Type B pancreatic cell (in vitro differentiated cells): ENCODE measurements at places on chromosomes 2 and 18.

DNA sequence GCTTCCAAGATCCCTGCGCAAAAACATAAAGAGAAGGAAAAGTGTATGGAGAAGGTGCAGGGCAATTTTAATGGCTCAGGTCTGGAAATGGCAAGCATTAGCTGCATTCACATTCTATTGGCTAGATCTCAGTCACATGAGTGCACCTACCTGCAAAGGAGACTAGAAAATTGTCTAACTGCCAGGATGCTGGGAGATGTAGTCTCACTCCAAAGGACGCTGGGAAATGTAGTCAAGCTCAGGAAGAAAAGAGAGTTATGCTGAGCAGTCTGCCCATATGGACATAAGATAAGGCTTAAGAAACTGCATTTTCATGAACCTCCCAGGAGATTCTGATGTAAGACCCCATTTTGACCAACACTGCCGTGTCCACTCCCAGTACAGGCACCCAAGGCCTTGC lies 9.5 kb upstream of the KLHL29 start:
- DNase-seq = no peak

DNA sequence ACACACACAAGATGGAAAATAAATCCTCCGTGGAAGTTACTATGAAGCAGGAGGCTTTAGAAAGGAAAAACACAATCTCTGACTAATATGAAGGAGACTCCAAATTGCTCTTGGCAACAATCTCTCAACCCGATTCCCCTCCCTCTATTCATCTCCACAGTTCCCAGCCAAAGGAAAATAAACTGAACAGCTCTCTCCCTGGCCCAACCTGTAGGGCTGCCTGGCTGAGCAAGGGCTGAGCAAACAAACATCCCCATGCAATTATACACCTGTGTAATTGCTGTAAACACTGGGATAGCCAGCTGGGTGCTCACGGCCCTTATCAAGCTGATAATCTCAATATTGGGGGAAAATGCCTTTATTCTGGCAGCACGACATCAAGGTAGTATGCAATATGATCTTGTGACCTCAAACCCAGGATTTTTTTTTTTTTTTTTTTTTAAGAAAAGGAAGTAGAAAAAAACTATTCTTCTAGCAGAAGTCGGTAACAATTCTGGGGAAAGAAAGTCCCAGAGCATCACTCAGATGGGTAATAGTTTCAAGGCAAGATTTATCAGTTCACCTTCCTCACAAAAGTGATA lies 203.3 kb upstream of the SMAD2 start:
- no peak for DNase-seq

- no peak for DNase-seq
Measured at GRCh38 chr2:138665937-138666336, 114.3 kb downstream of the NXPH2 start.

DNA sequence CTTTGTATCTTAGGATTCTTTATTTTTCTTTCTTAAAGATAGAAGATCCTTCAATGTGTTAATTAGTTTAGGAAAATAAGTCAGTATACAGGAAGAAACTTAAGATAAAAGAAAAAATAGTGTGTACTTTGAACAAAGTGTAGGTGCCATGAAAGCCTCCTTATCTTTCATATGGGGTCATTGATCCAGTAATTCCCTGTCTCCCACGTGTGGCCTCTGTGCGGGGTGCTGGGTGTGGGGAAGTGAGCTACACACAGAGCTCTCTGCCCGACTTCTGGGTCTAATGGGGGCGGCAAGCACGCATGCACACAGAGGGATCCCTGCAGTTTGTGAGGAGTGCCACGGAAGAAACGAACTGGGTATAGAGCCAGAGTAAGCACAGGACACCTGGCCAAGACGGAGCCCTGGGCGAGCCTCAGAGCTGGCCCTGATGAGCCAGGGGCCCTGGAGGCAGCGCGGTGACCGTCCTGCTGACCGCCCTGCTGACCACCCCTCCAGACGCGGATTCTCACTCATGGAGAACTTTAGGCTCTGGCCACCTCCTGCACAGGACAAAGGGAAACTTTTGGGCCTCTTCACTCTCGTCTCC lies 253.5 kb downstream of the ACKR3 start:
- peak; percentile 34 for DNase-seq

DNA sequence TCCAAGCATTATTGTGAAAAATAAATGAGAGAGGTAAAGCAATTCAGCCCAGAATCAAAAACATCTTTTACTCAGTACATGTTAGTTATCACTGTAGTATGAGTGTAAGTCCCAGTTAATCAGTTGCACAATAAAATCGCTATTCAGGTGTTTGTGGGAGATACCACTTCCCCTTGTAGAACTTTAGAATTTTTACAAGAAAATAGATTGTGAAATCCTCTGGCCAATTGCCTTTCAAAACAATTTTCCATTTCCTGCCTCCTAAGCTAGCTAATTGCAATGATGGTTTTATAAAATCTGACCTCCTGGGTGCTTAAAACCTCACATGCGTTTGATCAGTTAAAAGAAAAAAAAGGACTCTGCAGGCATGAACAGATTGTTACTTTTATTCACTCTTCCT lies 332.5 kb downstream of the PID1 start:
- no peak for DNase-seq
